ENCODE measurements at places on chromosomes 7 and 10. TPM values are rescaled to one million over a fixed set of nuclear protein-coding genes. Genes with fewer than 3 reads are reported as not detected.

The NUDT5 gene
- 57.9 TPM for total RNA-seq

GRCh38 chr7:107622429-107622828 is 38.2 kb upstream of the SLC26A4 start:
- no peak for DNase-seq

GRCh38 chr7:99190359-99191009 is 17.4 kb downstream of the KPNA7 start:
- DNase-seq, result peak; percentile 91

GRCh38 chr7:92366730-92367129 is 80.6 kb upstream of the GATAD1 start:
- DNase-seq, result no peak

- no peak for DNase-seq
These were observed 239.6 kb downstream of the SKIDA1 start for GRCh38 chr10:21285742-21286331.
